NCI-H82 (cell line): ENCODE measurements at places on chromosomes 1 and 21.
A peak's percentile ranks its signal among the peaks of the same experiment; 100 is the strongest.

DNA sequence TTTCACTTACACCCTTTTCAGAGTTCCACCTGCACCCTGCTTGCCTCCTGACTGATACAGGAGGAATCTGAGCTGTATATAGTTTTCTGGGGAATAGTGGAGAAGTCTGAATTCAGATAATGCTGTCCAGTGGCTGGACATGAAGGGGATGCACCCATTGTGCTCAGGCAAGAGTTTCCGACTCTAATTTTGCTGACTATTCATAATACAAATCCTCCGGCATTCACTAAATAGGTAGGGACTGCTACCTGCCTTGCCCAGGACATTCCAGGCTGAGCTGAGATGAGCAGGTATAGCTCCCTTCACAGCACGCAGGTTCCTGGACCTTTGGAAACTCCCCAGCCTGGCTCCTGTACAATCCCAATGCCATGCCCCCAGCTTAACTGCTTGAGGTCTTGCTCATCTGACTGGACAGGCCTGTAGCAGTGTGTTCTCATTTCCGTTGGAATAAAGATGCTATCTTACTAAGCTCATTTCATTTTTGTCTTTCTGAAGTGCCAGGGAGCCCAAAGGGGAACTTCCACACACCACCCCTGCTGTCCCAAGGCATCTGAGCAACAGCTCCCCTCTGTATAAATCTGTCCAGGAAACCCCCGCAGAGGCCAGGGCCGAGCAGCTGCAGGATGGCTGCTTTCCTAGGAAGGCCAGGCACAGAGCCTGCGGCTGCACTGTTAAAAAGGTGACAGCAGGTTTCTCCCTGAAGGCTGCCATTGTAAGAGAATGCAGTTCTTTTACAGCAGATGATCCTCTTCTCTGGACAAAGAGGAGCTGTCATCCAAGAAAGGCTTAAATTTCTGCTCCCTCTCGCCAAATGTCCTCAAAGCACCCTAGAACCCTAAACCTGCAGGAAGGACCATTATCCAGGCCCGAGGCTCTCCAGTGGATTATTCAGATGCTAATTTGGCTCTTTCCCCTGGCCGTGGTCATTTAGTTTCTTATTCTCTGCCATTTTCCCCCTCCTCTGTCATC lies 21.7 kb upstream of the VASH2 start:
- peak; percentile 25 for DNase-seq

DNA sequence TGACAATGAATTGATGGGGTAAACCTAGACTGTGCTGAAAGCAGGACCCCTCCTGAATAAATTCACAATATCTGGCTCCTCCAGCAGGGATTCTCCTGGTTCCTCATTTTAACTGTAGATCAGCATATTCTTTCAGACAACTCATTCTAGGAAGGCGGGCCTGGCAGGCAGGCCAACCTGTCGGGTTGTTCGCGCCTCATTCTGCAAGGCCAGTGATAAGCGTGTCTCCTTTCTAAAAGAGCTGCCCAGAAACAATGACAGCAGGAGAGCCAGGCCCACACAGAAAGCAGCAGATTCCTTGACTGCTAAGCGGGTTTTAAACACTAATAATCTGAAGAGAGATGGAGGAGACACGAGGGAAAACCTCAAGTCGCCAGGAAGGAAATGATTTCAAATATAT lies 70.0 kb downstream of the NTPCR start:
- DNase-seq = no peak

- DNase-seq = peak; percentile 95
These were observed 15.9 kb upstream of the IFNAR1 start for GRCh38 chr21:33308586-33309490.

DNA sequence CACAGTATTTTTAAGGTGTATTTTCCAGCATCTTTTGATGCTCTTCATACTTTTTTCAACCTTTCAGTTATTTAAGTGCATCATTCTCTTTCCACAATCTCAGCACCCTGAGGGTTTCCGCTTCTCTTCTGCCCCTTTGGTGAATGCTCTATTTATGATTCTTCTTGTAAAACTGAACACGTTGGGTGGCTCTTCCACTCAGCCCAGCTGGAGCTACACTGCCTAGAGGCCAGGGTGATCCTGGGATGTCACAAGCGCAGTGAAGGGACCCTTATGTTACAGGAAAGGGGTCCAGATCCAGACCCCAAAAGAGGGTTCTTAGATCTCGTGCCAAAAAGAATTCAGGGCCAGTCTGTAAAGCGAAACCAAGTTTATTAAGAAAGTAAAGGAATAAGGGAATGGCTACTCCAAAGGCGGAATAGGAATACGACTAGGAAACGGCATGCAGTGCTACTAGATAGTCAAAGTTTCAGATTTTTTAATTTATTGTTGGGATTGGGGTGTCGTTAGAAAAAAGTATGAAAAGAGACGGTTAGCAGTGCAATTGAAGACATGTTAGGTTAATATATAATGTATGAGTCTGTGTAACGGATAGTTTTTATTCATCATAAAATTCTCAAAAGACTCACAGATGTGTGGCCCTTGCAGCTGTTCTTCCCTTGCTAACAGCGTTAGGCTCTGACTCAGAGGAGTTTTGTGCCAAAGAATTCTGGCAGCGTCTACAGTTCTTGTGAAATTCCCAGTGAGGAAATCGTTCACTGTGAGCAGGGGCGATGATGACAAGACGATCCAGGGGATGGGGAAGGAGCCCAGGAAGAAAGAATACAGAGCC lies 14.4 kb upstream of the ERVH48-1 start:
- DNase-seq = no peak

GRCh38 chr1:204814166-204814884 lies 56.3 kb upstream of the NFASC start:
- DNase-seq = no peak

DNA sequence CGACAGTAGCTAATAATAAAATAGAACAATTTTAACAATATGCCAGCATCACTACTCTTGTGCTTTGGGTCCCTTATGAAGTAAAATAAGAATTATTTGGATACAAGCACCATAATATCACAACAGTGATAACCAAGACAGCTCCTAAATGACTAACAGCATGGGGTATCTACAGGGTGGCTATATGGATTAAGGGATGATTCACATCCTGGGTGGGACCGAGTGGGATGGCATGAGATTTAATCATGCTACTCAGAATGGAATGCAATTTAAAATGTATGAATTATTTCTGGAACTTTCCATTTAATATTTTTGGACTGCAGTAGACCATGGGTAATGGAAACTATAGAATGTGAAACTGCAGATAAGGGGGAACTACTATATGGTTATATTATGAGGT lies 28.1 kb upstream of the B3GALNT2 start:
- DNase-seq = peak; percentile 47

DNA sequence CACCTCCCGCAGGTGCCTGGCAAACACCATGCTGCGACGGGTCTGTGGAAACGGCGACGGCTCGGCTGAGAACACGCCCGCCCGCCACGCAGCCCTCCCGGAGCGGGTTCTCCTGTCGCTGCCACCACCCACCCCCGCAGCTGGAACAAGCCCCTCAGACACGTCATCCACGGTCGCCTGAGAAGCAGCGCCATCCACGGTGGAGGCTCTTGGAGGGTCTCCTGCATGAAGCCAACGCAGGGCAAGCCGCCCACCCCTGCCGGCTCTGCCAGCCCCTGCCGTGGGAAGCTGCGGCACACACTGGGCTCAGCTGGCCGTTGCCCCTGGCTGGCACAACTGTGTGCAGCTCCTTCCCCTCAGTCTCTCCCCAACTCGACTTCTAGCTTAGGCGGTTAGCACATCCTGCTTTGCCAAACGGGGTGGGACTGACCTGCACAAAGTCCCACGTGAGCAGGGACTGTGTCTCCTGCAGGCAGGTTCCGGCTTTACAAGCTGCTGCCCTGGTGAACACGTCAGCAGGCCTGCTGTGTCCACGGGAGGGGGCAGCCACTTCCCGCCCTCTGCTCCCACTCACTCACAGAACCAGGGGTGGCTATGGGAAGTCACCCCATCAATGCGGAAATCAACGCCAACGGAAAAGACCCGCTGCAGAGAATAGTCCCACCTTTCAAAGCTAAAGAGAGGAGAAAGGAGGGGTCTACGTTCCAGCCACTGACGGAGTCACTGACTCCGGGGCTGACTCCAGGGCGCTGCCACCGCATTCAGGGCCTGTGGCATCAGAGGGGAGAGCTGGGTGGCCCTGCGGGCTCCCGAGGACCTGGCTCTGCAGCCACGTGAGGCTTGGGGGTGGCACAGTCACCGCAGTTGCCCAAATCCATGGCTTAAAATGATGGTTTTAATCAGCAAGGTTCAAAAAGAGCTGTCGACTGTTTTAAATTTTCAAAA lies 10.3 kb downstream of the POFUT2 start:
- DNase-seq = no peak

- no peak for DNase-seq
These were observed 75.2 kb downstream of the RERE start for GRCh38 chr1:8742022-8742924.

DNA sequence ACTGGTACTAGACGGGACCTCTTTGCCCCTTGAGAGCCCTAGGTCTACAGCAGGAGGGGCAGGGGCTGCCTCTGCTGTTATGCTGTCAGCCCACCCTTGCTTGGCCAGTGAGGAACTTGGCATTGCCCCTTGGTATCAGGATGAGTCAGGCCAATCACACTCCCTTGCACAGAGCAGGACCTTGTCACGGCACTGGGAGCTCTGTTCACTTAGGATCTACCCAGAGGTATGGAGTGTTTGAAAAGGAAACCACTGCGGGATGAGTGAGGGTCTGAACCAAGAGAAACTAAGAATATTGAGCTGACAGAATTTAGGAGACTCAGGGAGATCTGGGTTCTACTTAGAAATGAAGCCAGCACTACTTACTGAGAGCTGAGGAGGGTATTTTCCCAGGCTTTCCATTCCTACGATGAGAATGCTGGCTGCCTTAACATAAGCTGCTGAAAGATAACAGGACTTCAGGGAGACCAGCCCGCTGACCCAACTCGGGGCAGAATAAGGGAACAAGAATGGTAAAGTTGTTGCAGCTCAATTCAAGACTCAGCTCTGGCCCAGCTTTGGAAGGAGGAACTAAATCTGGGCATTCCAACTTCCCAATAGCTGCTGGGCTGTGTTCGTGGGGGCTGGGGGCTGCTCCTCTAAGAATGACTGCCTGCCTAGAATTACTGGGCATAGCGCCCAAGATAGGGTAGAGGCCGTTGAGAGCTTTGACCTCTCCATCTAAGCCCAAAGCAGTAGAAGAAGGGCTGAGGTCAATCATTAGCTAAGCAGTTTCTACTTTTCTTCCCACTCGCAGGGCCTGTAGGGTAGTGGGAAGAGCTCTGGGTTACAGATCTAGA lies 1.5 kb downstream of the FABP3 start:
- DNase-seq = no peak

DNA sequence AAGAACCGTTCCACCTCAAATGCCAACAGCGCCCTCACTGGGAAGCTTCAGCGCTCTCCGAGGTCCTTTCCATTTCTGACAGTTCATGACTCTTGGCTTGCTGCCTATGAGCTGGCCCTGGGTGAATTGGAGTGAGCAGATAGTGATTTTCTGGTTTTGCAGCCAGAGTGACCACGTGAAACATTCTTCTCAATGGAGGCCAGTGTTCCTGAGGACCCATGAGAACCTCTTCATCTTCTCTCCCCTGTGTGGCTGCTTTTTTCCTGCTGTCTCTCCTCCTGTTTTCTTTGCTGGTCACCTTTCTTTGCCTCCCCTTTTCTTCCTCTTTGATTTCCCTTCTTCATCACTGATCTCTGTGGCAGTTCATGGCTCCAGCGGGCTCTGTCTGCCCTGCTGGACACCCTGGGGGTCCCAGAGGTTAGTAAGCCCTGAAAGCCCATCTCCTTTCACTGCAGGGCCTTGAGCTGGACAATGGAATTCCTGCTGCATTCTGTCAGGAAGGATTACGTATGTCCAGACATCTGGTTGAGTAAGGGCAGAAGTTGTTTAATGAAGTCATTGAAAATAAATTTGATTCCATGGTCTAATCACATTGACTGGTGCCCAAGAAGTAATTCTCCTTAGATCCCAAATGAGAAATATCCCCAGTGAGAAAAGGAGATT lies 29.9 kb downstream of the VASH2 start:
- DNase-seq = peak; percentile 23

- no peak for DNase-seq
These were observed 68.6 kb downstream of the RPAP2 start for GRCh38 chr1:92367496-92367895.
